ENCODE measurements at places on chromosomes 7 and 10.
A peak's percentile ranks its signal among the peaks of the same experiment; 100 is the strongest.

- DNase-seq: no peak
Measured at GRCh38 chr7:7812112-7812511, 93.7 kb upstream of the RPA3 start.

GRCh38 chr7:116405810-116406209, 93.7 kb upstream of the CAV2 start:
- no peak for DNase-seq

DNA sequence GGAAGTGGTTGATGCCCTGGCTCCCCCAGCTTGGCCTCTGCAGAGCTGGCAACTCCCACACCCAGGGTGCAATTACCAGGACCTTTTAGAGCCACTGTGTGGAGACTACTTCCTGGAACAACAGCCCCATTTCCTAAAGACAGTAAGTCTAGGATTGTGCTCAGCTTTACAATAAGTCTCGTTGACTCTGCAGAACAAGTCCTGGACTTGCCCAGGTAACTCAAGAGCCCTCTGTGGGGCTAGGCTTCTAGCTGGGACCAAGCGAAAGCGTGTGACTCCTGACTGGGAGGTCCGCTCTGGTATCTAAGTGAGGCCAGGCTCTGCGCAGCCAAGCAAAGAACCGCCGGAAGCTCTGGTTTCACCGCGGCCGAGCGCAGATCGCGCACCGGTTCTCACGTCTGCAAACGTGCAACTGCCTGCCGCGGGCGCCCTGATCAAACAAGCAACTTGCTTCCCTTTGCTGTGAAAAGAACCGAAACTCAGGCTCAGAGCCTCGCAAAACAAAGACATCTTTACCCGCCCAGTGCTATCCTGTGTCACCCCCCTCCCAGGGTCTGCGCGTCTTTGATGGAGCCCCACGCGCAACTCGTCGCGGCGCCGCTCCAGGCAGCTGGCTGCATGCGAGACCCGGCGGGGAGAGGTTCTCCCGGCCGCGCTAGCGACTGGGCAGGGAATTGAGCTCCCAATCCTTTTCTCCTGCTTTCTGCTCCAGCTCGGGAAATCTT, 4.4 kb upstream of the PDLIM1 start:
- no peak for DNase-seq

DNA sequence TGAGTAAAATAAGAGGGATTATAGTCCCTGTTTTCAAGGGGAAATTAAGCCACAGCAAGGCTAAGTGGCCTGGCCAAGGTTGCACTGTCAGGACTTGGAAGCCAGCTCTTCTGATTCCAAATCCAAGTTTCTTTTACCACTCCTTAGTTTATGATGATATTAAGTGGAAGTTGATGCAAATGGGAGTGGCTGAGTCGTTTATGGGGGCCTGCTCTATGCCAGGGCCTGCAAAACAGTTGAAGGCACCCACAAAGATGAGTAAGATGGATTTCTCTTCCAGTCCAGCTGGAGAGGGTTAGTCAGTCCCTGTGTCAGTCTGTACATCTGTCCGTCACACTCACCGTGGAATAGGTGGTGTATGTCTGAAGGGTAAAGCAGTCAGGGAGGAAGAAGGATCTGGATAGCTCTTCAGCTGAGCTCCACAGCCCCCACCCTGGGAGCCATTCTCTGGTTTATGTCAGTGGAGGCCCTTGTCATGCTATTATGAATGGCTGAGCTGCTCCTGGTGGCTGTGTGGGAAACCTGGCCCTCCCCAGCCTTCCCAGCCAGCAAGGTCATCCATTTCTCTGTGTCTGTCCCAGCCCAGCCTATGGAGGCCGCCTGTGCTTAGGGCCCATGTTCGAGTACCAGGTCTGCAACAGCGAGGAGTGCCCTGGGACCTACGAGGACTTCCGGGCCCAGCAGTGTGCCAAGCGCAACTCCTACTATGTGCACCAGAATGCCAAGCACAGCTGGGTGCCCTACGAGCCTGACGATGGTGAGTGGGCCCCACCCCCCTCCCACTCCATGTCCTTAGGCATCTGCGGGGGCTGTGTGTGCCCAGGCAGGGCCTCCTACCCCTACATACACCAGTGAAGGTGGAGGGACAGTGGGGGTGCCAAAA, 44.5 kb downstream of the TBATA start:
- DNase-seq: no peak

DNA sequence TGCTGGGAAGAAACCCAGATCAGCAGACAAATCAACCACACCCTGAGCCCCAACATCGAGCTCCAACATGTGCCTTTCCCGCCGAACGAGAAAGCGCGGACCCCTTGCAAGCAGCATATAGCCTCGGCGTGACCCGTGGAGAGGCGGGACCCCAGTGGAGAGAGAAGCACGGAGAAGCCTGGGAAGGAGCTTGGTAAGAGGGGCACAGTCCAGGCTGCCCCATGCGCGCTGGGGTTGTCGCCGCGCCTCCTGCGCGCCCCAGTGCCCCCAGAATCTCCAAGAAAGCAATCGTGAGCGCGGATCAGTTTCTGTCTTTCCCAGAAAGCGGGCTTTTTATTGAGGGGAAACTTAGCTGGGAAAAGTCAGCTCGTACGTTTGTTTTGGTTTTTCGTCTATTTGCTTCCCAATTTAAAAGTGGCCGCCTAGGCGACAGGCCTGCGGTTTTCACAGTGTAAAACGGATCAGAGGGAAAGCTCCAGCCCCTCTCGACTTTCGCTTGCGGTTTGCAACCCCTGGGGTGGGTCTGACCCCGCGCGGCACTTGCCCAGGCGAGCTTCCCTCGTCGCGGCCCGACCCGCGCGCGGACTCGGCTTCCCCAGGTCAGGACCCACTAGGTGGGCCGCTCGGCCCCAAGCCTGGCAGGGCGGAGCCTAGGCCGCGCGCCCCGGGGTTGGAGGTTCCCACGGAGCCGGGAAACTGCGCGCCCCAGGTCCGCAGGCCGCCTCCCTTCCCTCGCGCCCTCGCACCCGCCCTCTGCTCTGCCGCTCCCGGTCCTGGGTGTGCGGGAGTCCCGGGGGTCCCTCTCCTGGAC, 31.1 kb downstream of the SKIDA1 start:
- peak; percentile 11 for DNase-seq

- no peak for DNase-seq
Measured at GRCh38 chr10:93403152-93404047, 78.7 kb downstream of the MYOF start.

DNA sequence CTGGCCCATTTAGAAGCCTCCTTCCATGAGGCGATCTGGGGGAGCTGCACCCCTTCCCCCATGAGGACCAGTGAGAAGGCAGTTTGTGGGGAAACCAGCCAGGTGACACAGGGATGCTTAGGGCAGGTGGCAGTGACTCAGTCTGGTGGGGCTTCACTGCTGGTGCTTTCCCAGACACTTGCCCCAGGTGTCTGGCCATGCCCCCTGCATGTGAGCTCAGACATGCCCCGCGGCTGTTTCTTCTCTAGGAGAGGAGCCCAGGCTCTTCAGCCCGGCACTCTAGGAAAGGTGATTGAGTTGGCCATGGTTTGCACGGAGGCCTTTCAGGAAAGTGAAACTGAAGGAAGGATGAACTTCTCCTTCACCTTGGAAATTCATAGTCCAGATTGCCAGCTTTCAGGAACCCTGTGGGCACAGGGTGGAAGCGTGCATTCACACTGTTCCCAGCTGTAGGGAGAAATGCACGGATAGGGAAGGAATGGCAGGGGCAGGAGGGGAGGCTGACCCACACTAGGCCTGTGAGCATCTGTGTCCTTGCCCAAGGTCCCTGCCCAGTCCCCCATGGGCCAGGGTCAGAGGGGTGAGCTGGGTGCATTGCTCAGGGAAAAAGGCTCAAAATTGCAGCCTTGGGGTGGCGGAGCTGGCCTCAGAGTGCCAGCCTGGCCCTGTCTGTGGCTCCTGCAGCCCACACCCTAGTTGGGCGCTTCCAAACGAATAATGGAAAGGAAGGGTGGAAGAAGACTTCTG, 359.1 kb downstream of the GLRX3 start:
- DNase-seq: no peak

GRCh38 chr10:131700506-131700905, 200.3 kb upstream of the PPP2R2D start:
- no peak for DNase-seq

DNA sequence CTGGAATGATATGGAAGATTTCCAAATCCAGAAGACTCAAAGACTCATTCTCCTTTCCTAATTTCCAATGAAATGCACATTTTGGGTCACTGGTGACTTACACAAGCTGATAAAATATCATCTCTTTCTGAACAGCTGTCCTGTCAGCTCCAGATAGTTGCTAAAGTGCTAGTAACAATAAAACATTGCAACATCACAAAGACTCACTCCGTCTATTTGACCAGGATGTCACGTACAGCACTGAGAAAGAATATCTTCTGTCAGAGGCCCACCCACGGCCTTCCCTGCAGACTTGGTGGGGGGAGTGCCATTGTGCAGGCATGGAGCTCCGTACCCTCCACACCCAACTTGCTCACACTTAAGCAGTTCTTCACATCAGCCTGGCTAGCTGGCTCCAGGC, 78.9 kb upstream of the EGR2 start:
- no peak for DNase-seq

GRCh38 chr7:41098402-41098801, 604.5 kb downstream of the INHBA start:
- no peak for DNase-seq

GRCh38 chr7:111771638-111772037, 209.3 kb upstream of the IMMP2L start:
- DNase-seq: no peak

- no peak for DNase-seq
Measured at GRCh38 chr10:9229702-9230244, 1175.3 kb downstream of the GATA3 start.
